CD14-positive monocyte (primary cell): ENCODE measurements at places on chromosomes 2 and 18.

DNA sequence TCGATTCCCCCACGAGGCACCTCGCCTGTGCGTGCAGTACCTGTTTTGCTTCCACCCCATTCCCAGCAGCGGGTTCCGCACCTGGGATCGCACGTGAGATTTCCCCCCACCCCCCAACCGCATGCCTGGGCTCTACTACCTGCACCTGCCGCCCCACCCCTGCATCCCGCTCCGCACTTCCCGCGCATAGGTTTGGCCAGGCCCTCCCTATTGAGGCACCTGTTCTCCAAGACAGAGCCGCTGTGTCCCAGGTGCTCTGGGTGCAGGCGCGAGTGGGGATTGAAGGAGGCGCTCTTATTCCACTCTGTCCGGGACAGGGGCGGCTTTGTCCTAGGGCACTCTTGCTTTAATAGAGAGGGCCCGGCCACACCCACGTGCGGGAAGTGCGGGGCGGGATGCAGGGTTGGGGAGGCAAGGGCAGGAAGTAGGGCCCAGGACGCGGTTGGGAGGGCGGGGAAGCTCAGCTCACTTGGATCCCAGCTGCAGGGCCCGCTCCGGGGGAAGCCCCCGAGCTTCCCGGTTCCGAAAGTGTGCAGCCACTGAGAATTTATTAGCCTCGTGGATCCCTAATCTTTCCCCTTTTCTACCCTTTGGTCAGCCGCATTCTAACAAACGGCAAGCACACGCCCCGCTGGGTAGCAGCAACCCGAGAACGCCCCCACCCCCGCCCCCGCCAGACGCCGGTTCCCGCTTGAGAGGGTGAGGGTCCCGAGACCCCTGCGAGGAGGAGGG lies 670 bp upstream of the MOCOS start:
- DNase-seq: no peak

DNA sequence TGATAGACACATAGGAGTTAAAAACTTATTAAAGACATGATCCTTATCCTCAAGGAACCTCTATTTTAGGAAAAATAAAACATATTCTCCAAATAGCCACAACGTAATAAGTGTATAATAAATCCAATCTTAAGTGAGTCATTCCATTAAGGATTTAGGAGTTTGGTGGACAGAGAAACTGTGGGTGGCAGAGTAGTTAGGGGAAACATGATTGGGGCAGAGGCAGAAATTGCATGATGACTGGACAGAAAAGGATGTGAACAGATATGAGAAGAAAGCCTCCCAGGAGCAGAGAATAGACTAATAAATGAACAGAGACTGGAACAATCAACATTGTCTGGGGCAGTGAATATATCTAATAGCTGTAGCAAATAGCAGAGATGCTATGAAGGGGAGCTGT lies 48.1 kb upstream of the SIGLEC15 start:
- no peak for DNase-seq

- no peak for DNase-seq
These were observed 14.5 kb downstream of the CNNM4 start for GRCh38 chr2:96775160-96775559.

DNA sequence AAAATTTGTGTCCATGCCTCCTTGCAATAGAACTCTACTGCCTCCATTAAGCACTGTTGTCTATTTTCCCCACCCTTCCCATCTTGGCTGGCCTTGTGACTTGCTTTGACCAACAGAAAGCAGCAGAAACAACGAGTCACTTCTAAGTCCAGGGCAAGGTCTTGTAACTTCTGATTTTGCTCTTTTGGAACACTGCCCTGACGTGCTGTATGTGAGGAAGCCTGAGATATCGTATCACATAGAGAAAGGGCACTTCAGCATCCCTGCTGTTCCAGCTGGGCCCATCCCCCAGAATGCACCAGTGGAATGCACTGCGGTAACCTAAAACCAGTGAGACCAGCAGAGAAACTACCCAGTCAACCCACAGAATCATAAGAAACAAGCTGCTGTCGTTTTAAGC lies 28.1 kb downstream of the NCKAP1 start:
- DNase-seq: no peak

DNA sequence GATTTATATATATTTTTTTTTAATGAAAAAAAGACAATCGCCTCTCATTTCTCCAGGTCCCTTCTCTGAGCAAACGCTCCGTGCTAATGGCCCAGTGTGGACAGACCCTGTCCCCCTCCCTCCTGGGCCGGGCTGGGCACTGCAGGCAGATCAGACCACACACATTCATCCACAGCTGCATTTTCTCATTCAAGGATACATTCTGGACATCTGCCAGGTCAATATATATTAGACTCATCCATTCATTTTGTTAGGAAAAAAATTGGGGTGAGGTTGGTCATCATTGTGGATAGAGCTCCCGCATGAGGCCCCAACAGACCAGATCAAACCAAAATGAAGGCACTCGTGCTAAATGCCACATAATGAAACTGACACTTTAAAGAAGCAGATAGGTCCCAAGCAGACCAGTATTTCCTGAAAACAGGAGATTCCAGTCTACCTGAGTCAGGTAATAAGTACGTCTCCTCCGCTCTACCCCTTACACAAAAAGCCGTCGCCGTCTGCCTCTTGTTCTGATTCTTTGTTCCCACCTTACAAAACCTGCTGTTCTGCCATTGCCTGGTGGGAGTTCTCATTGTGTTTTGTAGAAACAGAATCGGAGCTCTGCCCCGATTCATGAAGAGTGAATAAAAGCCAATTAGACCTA lies 15.4 kb upstream of the OTOS start:
- no peak for DNase-seq

DNA sequence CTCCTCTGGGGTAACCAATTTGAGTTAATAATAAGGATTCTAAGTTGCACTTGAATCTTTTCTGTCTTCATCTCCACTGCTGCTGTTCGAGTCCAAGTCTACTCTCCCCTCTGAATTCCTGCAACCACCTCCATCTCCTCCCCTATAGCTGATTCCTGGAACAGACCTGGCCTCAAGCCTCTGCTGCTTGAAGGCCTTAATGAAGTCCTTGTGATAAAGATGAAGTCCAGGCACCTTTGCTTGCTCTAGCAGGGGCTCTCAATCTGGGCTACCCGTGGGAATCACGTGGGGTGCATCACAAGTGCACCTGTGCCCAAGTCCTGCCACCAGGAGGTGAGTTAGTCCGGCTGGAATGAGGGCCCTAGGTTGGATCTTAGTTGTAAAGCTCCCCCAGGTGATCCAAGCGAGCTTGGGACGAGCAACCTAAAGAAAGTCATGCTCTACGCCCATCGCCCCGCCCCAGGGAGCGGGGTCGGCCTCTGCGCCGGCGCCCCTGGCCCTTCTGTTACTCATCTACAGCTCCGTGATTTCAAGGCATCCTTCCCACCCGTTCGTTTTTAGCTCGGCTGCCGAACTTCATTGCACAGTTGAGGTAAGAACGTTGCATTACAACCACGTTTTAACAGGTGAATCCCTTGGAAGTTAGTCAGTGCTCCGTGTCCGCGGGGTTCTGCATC lies 905 bp upstream of the IAH1 start:
- no peak for DNase-seq

- peak; percentile 15 for DNase-seq
These were observed 659 bp downstream of the ZNF142 start for GRCh38 chr2:218658671-218659257.

- no peak for DNase-seq
These were observed 29.6 kb upstream of the DSC3 start for GRCh38 chr18:31072175-31072574.

DNA sequence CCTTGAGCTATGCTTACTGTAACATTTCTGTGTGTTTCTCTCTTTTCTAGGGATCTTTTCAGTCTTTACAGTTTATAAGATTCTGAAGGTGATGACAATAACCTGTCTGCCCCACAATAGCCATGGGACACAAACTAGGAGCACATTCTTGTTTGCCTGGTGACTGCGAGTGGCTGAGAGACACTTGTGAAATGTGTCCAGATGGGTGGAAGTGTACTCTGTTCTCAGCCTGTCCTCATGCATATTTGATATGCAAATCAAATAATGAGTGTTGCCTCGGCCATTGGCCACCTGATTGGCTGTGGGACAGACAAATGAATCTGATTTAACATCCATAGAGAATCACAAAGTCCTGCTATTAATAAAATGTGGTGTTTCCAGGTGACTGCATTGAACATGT lies 246.2 kb downstream of the HNMT start:
- DNase-seq: no peak

- no peak for DNase-seq
These were observed 644 bp downstream of the ONECUT2 start for GRCh38 chr18:57435846-57436190.

DNA sequence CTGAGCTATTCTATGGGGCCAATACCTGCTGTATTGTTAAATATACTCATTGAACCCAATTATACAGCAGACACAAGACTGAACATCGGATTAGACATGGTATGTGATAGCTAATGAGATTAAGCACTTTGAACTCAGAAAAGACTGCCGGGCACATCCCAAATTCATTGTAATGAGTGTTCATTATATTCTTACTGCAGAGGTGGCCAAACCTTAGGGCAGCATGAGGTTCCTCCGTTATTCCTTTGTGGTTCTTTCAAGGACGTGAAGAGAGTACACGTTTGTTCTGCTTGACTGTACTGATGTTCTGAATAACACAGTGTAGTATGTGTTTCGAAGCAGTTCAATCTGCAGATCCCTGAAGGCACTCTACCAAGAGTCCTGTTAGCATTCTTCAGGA lies 78.4 kb downstream of the KIF5C start:
- DNase-seq: no peak

GRCh38 chr18:79258447-79258846 lies 137.3 kb upstream of the NFATC1 start:
- DNase-seq: no peak

GRCh38 chr2:147628971-147629421 lies 215.8 kb upstream of the ACVR2A start:
- peak; percentile 95 for DNase-seq

GRCh38 chr2:79860228-79861058 lies 347.6 kb downstream of the CTNNA2 start:
- no peak for DNase-seq

GRCh38 chr2:21234001-21234400 lies 110.2 kb downstream of the TDRD15 start:
- peak; percentile 21 for DNase-seq
